ENCODE measurements at places on chromosomes 6 and 20.

DNA sequence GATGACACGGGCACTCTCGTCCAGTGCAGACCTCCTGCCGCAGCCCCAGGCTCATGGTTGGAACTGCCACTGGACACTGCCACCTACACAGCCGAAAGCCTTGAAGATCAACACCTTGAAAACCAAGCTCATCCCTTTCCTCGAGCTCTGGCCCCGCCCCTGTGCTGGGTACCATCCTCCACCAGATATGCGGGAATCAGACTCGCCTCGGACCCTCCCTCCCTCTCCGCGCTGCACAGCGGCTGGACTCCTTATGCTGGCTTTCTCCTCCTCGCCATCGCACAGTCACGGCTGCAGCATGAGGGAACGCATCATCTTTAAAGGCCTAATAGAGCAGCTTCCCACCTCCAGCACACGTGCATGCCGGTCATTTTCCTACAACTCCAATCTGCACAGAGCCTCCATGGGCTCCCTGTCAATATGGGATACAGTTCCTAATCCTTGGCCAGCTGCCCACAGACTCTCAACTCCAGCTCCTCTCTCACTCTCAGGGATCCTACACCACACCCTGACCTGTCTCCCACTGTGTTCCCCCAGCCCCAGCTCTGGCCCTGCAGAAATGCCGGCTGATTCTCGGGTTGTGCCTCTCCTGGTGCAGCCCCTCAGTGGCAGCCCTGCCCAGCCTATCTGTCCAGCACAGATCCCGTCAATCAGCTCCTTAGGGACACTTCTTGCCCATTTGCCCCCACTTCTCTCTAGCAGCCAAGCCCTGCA lies 23.2 kb downstream of the TXNDC5 start:
- no peak for DNase-seq

- no peak for DNase-seq
These were observed 12.6 kb downstream of the ANKEF1 start for GRCh38 chr20:10047427-10047826.

GRCh38 chr6:84516154-84516553 lies 248.2 kb downstream of the TBX18 start:
- no peak for DNase-seq

- no peak for DNase-seq
These were observed 169.5 kb upstream of the BEND3 start for GRCh38 chr6:107284805-107285204.

- DNase-seq: no peak
These were observed 176.2 kb upstream of the PRND start for GRCh38 chr20:4545526-4545925.

GRCh38 chr6:64505312-64505711 lies 869.7 kb downstream of the PHF3 start:
- DNase-seq: no peak
